Stimulated activated CD8-positive, alpha-beta memory T cell treated with anti-CD3 and anti-CD28 coated beads, Interleukin-4, amount 100 ng/mL, for 1 hour (primary cell): ENCODE measurements at places on chromosomes 2 and 18.

DNA sequence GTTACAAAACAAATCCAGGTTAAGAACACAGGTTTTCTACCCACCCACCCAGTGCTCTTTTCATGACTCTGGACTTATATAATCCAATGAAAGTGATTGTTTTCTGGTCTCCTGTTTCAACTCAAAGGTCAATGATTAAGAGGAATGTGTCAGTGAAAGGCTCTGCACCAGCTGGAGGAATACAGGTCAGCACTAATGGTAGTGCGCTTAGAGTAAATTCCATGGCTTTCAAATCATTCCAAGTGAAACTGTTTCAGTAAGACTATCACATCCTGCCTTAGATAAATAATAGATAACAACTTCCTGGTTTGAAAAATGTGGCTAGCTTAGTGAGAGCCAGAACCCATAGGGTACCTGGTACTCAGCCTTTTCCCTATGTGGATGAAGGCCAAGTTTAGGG lies 47.8 kb downstream of the SLC9A4 start:
- DNase-seq: no peak

- no peak for DNase-seq
Observed at GRCh38 chr2:43715300-43716098, 39.3 kb upstream of the C1GALT1C1L start.

DNA sequence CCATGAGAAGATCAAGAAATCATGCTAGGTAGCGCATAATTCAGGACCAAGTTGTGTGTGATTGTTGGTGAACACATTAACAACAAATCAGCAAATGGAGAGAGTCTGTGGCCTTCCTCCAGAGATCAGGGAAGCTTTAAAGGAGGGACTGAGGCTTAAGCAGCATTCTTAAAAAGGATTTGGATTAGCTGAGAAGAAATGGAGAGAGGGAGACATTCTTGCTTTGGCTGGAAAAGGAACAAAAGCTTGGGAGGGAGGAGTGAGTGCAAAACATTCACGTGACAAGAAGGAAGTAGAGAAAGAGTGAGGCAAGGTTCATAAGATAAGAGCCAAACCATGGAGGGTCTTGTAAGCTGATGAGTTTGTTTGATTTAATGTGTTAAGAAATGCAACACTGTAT lies 75.6 kb downstream of the SRD5A2 start:
- DNase-seq: no peak

DNA sequence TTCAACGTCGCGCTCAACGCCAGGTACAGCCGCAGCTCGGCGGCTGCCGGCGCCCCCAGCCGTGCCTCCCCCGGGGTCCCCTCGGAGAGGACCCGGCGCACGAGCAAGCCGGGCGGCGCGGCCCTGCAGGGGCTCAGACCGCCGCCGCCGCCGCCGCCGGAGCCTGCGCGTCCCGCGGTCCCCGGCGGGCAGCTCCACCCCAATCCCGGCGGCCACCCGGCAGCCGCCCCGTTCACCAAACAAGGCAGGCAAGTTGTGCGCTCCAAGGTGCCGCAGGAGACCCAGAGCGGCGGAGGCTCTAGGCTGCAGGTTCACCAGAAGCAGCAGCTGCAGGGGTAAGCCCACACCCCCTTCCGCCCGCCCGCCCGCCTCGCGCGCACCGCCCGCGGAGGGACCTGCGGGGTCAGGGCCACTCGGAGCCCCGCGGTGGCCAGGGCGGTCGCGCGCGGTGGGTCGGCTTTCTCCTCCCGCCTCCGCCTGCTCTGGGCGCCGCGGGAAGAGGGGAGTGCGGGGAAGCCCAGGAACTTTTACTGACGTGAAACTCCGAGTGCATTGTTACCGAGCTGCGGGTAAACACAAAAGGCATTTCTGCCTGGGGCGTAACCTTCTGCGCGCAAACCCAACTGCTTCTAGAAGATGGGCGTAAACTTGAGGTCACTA lies 861 bp downstream of the LTBP1 start:
- DNase-seq: no peak

DNA sequence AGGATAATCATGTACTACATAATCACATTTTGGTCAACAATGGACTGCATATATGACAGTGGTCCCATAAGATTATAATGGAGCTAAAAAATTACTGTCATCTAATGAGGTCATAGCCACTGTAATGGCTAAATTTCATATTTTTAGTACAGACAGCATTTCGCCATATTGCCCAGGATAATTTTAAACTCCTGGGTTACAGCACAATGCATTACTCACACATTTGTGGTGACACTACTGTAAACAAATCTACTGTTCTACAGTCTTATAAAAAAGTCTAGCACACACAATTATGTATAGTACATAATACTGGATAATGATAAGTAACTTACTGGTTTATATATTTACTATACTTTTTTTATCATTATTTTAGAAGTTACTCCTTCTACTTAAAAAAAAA lies 12.8 kb downstream of the EIF2AK2 start:
- no peak for DNase-seq

GRCh38 chr2:147739508-147739907 lies 105.3 kb upstream of the ACVR2A start:
- DNase-seq: no peak

DNA sequence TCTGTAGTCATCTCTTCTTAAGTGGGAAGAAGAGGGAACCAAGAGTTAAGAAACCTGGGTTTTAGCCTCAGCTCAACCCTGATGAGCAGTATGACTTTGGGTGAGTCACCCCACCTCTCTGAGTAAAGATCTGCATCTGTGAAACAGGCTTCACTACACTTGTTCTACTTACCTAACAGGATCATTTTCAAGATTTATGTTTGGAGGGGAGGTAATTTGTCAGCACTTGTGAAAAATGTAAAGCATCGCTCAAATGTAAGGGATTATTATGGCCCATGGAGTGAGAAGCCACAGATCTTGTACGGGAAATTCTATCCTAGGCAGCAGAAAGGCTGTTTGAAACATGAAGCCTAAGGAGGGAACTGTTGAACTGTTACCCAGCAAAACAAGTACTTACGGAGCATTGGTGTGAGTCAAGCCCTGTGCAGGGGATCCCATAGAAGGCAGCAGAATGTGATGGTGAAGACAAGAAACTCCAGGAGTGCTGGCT lies 160.6 kb downstream of the PRKCE start:
- no peak for DNase-seq

GRCh38 chr18:11121443-11121849 lies 27.9 kb downstream of the PIEZO2 start:
- DNase-seq: no peak

DNA sequence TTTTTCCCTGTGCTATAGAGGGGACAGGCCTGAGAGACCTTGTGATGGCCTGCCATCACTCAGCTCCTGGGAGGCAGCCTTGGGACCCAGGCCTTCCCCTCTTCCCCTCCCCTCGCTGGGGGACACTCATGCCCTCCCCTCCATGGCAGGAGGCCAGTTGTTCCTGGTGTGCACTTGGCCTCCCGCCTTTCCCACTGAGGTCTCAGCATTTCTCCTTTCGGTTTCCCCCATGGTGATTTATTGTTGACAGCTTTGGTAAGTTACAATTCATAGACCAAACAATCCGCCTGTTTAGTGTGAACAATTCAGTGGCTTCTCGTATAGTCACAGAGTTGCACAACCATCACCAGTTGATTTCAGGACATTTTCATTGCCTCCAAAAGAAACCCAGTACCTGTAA lies 10.2 kb upstream of the CNDP1 start:
- DNase-seq: no peak

- DNase-seq: no peak
Observed at GRCh38 chr18:26621161-26622026, 73.0 kb upstream of the KCTD1 start.

- no peak for DNase-seq
Observed at GRCh38 chr2:61229936-61230335, 67.9 kb downstream of the C2orf74 start.

DNA sequence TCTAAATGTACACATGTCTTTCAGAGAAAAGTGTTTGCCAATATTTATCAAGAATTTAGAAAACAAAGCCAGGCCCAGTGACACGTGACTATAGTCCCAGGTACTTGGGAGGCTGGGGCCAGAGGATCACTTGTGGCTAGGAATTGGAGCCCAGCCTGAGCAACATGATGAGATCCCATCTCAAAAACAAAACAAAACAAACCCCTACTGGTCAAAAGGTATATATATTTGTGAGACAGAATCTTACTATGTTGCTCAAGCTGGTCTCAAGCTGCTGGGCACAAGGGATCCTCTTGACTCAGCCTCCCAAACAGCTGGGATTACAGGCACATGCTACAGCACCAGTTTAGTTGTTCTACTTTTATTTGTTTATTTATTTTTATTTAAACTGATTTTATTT lies 79.2 kb downstream of the ZDBF2 start:
- no peak for DNase-seq

- no peak for DNase-seq
Observed at GRCh38 chr2:65198737-65199136, 28.9 kb upstream of the ACTR2 start.

DNA sequence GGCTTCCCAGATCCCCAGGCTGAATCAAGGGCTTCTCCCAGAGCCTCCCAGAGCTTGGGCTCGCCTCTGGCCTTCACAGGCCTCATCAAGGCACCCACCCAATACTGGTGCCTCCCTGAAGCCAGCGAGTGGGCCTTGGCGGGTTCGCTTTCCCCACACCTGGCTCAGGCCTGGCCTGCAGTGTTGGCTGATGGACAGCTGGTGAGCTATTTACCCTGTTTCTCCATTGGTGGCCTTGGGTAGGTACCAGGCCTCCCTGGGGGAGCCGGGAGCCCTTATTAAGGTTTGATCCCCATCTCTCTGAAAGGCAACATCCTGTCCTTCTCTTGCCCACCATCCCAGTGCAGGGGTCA lies 18.2 kb upstream of the DUSP2 start:
- DNase-seq: no peak

DNA sequence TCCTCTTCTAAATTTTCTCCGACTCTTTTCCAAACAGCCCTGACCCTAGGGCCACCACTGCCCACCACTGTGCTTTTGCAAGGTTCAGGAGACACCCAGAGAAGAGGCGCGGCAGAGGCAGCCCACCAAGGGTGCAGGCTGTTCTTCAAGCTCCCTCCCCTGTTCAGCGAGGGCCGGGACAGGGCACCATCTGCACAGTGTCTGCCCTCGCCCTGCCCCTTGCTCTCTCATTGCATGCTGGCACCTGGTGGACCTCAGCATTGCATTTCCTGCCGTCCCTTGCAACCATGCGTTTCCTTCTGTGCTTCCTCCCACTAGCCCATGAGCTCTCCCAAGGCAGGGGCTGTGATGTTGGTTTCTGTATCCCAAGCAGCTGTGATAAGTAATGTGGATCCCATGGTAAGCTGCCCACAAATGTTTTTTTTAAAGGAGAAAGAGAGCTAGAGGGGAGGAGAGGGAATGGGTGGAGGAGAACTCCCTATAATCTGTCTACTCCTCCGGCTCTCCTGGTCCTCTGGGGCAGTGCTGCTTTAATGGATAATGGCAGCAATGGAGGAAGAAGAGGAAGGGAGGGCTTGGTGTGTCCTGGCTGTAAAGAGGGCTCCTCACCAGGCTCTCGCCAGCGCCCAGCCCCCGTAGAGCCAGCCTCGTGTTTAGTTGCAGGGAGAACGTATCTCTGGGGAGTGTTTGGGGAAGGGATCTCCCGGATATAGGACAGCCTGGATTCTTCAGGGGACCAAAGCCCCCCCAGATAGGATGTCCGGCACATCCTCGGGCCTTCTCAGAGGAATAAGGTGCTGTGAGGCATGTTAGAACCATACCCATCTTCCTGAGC lies 15.6 kb upstream of the YWHAQ start:
- no peak for DNase-seq

DNA sequence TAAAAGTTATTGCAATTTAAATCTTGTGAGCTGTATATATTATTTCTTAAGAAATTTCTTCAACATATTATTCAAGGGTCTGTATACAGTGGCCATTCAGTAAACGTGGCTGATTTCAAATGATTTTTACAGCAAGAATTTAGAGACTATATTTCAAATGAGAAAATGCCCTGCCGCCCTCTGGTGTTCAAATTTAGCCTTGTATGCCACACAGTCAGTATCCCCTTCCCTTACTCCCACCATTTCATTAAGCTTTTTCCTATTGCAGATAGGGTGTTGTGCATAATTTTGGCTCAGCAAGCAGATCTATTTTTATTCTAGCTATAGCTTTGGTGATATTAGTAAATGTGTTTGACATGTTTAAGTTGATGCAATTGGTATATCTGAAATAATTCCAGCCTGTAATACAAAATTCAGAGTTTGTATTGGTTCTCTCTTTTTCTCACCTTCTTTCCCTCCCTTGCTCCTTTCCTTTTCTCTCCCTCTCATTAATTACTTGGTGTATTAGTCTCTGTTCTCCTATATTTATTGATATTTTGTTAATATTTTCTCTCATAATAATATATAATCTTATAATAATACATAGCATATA lies 22.8 kb upstream of the SCN7A start:
- DNase-seq: no peak

DNA sequence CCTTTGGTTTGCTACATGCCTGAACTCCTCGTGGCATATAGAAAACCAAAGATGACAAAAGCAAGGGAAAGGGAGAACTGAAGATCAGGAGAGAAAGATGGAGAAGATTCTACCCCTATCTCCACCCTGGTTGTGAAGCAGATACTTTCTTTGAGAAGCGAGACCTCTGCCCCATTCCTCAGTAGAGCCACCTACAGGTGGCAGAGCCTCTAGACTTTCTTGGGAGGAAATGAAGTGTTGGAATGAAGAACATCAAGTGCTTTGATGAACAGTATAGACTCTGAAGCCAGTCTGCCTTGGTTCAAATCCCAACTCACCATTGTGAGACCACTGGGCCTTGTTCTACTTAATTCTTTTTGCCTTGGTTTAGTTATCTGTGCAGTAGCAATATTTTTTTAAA lies 348.8 kb upstream of the ETAA1 start:
- DNase-seq: no peak

DNA sequence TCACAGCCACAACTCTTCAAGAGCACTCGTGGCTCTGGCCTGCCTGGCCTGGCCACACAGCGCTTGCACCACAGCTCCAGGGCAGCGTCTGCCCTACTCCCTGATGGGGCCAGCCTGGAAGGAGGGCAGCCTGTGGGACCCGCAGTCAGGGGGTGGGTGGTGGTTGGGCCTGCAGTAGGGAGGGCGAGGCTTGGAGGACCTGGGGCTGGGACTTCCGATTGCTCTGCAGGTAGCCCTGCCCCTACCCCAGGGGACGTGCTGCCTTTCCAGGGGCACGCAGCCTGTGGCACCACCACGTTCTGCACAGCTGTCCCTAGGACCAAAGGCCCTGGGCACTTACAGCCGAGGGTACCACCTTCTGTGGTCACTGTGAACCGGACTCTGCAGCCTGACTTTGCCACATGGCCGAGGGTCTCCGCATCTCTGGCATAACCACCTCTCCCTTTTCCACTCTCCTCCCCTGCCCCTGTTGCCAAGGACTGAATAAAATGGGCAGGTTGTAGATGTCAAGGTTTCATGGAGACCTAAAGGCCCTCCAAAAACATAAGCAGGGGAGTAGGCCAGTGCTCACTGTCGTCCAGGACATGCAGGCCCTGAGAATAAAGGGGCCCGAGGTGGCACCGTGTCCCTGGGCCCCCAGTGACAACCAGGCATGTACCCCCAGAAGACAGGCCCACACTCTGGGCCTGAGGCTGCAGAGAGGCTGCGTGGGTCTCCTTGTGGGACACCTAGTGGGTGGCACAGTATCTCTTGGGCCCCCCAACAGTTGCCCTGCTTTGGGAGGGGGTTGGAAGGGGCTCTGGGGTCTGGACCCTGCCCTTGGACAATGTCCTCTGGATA lies 87.3 kb downstream of the INHBB start:
- DNase-seq: no peak

GRCh38 chr2:240812301-240812680 lies 7.7 kb downstream of the KIF1A start:
- DNase-seq: no peak

- DNase-seq: no peak
Observed at GRCh38 chr2:86233436-86233835, 34.2 kb downstream of the MRPL35 start.
